ENCODE measurements at places on chromosomes 1 and 21.

DNA sequence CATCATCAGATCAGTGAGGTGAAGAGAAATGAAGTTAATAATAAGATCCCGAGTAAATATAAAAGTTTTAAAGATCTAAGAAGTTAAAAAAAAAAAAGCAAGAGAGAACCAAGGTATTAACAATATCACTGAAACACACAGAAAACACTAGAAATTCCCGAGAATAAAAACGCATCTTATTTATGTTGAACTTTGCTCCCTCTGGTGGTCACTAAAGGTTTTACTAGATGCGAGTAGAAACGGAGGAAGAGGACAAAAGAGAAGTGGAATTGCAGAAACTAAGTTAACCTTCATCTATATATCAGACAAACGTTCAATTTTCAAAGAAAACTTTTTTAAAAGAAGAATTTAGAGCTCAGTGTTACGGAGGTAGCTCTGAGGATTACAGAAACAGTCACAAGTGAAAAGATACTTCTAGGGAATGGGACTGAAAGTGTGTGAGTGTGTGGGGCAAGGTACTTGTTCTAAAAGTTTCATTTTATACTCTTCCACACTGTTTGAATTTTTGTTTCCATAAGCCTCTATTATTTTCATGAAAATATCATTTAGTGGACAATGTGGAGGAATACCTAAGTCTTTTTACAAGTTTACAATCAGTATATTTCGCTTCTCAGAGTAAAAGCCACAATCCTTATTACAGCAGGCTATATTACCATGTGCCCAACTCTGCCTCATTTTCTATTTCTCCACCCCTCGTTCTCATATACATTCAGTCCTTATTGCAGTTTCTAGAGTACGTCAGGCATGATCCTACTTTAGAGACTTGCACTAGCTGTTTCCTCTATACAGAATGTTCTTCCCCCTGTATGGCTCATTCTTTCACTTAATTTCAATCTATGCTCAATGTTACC, 19.7 kb downstream of the ACBD6 start:
- peak; percentile 70 for DNase-seq

- no peak for DNase-seq
These were observed 53.2 kb downstream of the OPTC start for GRCh38 chr1:203547147-203547546.

GRCh38 chr21:26961698-26962097, 5.2 kb downstream of the ADAMTS5 start:
- peak; percentile 26 for DNase-seq

GRCh38 chr1:76627901-76628300, 239.4 kb upstream of the ST6GALNAC5 start:
- DNase-seq, result no peak

DNA sequence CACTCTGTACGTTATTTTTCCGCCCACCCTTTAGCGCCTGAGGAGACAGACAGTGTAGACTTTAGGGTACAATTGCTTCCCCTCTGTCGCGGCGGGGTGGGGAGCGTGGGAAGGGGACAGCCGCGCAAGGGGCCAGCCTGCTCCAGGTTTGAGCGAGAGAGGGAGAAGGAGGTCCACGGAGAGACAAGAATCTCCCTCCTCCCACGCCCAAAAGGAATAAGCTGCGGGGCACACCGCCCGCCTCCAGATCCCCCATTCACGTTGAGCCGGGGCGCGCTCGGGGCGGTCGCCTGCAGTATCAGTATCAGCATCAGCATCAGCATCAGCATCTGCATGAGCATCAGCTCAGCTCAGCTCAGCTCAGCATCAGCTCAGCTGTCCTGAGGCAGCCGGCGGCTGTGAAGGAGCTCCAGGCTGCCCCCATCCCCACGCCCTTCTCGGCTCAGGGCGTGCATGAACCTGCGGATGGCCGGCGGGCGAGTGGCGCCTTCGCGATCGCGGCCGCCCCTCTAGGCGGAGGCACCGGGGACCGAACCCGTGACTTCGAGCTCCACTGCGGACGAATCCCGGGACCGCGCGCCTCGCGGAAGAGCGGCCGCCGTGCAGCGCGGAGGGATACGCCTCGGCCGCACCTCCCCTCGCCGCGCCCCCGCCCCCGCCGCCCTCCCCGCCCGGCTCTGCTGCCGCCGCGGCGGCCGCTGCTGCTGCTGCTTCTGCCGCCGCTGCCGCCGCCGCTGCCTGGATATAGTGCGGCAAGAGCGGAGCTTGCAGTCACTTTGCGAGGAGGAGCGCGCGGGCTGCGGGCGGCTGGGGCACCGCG, at the start of gene NCAM2:
Gene NCAM2 (plus strand): TSS at position 774 of the 820 bp plus-strand sequence.
- DNase-seq, result peak; percentile 76

- no peak for DNase-seq
These were observed 36.2 kb upstream of the LRIG2 start for GRCh38 chr1:113036639-113037321.

Data from ACHN (cell line).